Activated naive CD4-positive, alpha-beta T cell treated with Interleukin-2 at 50 U/mL for 16 hours (primary cell): ENCODE measurements at places on chromosomes 7 and 10.

GRCh38 chr10:660970-661596, 28.4 kb downstream of the DIP2C start:
- DNase-seq, result no peak

GRCh38 chr7:131238347-131238931, 89.2 kb upstream of the MKLN1 start:
- DNase-seq, result no peak

GRCh38 chr10:112434988-112435619, 11.6 kb downstream of the ZDHHC6 start:
- DNase-seq, result no peak

GRCh38 chr10:58400609-58401008, 15.4 kb downstream of the TFAM start:
- no peak for DNase-seq
